Keratinocyte (primary cell): ENCODE measurements at places on chromosomes 1 and 21. TPM values are rescaled to one million over a fixed set of nuclear protein-coding genes. Genes with fewer than 3 reads are reported as not detected.

The PLD5 gene
- polyA plus RNA-seq = 6.3 to 7.2 TPM (median 6.9 TPM) in 3 replicates

The SPRR5 gene
- polyA plus RNA-seq = 0.12 to 0.35 TPM (median 0.30 TPM) in 3 replicates

GRCh38 chr1:170296642-170297041 is 150.9 kb downstream of the NTMT2 start:
- no peak for DNase-seq

- DNase-seq = no peak
Measured at GRCh38 chr1:185564816-185565215, 169.4 kb upstream of the HMCN1 start.

DNA sequence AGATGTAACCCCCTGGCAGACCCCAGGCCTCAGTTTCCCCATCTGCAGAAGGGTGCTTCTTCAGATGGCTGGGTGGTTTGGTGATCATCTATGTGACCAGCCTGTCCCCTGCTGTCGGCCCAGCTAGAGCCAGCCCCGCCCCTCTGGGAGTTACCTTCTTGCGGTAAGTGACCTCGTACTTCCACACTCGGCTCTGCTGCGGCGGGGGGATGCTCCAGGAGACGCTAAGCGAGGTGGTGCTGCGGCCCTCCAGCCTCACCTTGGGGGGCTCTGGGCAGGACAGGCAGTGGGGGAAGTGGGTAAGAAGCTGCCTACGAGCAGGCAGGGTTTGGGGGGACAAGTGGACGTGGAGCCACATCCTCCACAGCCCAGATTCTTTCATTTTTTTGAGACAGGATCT is 20.4 kb downstream of the EPHA2 start:
- DNase-seq = no peak

DNA sequence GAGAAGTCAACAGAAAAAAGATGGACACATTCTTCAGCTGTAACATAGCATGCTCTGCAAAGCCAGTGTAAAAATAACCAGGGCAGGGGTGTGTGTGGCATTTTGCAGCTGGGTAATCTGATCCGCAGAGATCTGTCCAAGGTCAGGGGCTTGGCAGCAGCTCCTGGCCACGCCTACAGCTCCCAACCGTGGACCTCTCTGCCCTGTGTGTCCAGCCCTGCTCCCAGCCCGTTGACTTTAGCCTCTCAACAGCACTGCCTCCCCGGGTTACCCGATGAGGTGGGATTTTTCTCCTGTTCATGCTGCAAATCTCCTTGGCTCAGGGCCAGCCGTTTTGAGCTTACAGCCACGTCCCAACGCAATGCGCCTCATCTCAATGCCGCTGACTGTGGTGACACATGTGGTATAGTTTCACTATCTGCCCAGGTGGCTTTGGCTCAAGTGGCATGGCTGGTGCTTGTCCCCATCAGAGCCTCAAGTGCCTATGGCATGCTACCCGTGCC is 68.1 kb downstream of the VWA5B1 start:
- no peak for DNase-seq

DNA sequence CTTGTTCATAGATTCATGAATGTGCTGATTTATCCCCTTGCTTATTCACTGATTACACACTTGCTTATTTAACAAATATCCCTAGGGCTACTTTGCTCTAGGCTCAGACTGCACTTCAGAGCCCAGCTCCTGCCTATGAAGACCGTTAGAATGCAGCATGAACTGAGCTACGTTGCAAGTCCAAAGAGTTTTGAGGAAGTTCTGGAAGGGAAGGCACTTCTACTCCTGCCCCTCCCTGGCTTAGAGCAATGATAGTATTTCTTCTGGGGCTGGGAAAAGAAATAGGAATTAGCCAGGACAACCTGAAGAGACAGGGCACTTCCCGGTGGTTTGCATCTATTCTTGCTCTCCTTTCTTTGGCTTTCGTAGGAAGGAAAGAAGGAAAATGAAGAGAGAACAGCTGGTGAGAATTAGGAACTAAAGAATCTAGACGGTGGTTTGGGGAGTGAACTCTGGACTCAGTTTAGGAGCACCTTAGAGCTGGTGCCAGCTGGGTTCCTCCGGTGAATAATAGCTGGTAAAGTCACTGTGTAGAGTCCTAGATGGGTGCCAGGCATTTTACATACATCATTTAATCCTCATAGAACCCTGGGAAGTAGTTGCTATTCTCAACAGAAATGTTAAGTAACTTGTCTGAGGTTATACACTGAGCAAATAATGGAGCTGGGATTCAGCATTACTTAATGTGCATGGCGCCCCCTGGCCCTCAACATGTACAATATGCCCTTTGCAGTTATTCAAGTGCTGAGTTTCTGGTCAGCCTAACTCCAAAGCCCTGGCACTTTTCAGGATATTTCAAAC is 65.9 kb downstream of the NDUFS5 start:
- no peak for DNase-seq

- no peak for DNase-seq
Measured at GRCh38 chr1:58997060-58997411, 213.2 kb upstream of the JUN start.

- DNase-seq = no peak
Measured at GRCh38 chr1:9494936-9495758, 44.1 kb upstream of the SLC25A33 start.

GRCh38 chr1:4674117-4674516 is 19.7 kb downstream of the AJAP1 start:
- DNase-seq = no peak

DNA sequence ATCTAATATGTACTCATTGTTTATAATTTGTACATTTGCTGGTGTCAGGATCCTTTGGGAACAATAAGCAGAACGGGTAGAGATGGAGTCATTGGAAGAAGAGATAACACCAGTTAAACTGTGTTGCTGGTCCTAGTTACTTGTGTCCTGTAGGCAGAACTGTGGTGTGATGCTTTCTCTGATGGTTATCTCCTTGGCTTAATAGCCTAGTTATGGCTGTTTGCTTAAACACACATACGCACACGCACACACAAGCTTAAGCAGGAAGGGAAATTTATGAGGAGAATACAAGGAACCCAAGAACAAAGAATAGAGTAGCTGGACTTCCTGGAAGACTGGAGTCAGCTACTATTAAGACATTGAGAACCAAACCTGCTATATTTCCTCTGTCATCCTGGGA is 5.7 kb upstream of the PKN2 start:
- DNase-seq = no peak

DNA sequence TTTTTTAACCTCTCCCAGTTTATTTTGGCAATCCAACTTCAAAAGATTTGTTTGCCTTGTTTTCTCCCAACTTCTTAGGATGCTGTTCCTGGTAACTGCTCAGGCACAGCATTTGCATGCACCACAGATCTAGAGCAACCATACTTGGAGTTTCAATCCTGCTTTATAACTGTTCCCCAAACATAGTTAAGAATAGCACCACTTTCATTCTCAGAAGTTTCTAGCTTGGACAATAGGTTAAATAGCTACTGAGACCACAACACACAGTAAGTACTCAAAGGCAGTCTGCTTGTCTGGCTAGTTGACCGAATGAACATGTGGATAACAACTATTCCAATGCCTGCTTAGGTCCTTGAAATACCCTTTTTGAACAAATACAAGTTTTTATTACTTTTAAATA is 76.8 kb downstream of the FOXJ3 start:
- no peak for DNase-seq

DNA sequence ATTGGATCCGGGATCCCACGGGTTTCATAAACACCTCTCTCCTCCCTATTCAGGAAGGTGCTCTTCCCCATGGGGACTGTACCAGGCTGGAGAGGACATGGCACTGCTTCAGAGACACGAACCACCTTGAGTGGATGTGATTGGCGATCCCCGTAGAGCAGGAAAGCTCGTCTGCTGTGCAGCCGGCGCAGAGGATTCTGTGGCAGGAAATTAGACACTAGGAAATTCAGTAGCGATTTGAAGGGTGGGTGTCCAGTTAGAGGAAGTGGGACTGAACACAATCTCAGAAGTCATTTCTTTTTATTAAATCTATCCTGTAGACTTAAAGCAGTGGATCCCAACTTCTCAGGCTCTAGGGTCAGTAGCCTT is 767 bp downstream of the PDIK1L start:
- DNase-seq = no peak

GRCh38 chr1:32902535-32902920 is 1.3 kb upstream of the TMEM54 start:
- DNase-seq = no peak

DNA sequence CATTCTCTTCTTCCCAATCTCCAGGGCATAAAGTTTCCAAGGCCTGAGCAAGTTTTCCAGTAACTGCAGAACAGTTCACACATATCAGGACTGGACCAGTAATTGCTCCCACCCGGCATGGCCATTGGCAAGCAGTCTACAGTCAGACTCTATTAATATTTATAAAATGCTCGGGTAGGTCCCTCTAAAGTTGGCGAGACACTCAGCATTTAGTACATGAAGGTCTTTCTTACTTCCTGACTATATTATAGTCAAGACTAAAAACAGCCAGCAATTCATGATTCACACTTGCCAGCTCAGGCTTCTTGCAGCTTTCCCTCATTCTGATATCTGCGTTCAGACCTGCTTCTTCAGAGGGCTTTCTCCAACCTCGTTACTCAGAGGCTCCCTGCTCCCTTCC is 25.4 kb downstream of the GADD45A start:
- no peak for DNase-seq
